ENCODE measurements at places on chromosomes 12 and 14.

- peak; percentile 98 for DNase-seq
These were observed 1.8 kb downstream of the IGFBP6 start for GRCh38 chr12:53099071-53099882.

- DNase-seq: no peak
These were observed 198.4 kb downstream of the PHETA1 start for GRCh38 chr12:111170543-111170942.

GRCh38 chr12:105888696-105889095 is 250.1 kb downstream of the NUAK1 start:
- no peak for DNase-seq

- no peak for DNase-seq
These were observed 58.0 kb downstream of the PAPLN start for GRCh38 chr14:73295198-73295796.

DNA sequence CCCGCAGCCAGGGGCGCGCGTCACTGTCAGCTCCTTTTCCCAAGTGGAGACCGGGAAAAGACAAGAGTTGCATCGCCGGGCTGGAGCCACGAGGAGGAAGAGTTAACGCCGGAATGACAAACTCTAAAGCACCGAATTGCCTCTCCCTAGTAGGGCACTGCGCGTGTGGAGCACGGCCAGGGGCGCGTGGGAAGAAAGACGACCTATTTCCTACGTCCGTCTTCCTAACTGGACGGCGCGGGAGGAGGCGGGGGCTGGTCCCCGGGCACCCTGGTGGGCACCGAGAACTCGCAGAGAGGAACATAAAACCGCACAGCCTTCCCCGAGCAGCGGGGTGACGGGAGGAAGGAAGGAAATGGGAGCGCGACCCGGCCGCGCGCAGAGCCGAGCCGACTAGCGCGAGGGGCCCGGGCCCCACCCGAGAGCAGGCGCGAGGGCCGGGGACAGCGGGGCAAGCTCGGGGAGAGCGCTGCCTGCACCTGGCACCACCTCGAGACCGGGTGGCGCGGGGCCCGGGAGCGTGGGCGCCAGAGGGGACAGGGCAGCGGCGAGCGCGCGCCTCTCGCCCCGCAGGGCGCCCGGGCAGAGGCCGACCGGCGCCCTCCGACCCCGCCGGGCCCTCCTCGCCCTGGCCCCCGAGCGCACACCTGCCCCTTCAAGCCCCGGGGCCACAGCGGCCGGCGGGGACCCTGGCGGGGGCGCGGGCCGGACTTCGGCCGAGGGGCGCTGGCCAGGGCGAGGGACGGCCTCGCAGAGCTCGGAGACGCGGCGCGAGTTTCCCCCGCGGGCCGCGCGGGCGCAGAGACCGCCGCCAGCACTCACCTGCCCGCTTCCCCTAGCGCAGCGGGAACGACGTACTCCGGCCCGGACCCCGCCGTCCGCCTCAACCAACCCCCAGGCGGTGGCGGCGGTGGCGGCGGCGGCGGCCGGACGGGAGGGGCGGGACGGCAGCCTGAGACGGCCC is at the start of gene SETD3:
Gene SETD3 (minus strand): TSS at position 954 of the 964 bp plus-strand sequence. CDS start 15,054 bp downstream, outside the sequence.
- DNase-seq: peak; percentile 66

DNA sequence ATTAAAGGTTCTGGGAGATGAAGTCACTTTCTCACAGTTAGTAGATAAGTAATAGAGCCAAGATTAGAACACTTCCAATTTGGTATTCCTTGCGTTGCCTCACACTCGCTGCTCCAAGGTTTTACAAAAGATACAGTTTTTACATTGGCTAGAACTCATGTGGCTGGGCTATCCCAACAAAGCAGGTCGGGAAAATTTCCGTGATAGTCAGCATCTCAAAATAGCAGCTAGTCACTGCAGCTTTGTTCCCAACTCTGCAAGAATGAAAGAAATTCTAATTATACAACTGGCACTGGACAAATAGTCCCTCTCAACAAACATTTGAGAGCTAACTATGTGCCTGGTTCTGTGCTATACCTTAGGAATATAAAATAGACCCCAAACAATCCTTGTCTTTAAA is 24.6 kb upstream of the PPP1R12A start:
- no peak for DNase-seq

- no peak for DNase-seq
These were observed 105.2 kb downstream of the DICER1 start for GRCh38 chr14:95052016-95052585.

DNA sequence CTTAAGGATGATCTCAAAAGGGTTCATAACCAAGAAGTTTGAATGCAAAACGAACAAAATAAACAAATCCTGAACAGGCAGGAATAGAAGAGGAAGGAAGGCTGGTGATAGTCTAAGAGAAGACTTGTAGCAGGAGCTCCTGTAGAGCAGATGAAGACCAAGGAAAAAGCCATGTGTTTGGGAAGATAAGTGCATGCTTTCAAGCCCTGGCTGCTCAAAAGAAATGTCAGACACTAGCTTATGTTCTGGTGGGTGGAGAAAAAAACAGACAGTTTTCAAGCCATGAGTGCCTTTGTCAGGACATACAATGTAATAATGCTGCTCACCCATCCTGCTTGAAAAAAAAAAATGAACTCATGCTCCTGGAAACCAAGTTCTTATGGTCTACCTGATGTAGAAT is 27.4 kb downstream of the TAOK3 start:
- no peak for DNase-seq

Data from stimulated activated CD8-positive, alpha-beta memory T cell treated with anti-CD3 and anti-CD28 coated beads, Interleukin-4, amount 100 ng/mL, for 48 hours (primary cell).